ENCODE measurements at places on chromosomes 16 and 17. TPM values are rescaled to one million over a fixed set of nuclear protein-coding genes. Genes with fewer than 3 reads are reported as not detected.
A peak's percentile ranks its signal among the peaks of the same experiment; 100 is the strongest.

SNAI3 gene
- not detected for total RNA-seq

CAVIN1 gene
- 95.8 TPM for total RNA-seq

DNA sequence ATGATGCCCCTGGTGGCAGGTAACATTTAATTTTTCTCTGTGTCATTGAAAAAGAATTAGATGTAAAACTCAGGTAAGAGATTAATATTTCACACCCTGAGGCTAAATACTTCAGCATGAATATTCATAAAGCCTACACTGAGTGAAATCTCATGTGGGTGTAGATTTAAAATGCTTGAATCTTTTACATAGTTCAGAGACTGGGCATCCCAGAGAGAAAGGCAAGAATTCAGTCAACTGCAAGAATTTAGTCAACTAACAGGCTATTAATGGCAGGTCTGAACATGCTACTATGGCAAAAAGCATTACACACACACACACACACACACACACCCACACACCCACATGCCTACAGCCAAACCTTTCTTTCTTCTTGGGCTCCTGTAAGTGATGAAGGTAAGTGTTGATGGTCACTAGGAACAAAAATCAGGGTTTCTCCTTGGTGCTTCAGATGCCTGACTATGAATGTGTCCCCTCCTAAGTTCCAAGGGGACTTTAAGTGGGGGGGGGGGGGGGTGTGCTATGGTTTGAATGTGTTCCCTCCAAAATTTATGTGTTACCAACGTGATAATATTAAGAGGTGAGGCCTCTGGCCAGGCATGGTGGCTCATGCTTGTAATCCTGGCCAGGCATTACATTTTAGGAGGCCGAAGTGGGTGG, 63.7 kb upstream of the PSMD7 start:
- no peak for DNase-seq
- H3K36me3 ChIP-seq = no peaks in the 10 kb centered on the region
- no peaks in the 10 kb centered on the region for H3K4me1 ChIP-seq
- no peaks in the 10 kb centered on the region for H3K27me3 ChIP-seq
- H3K4me3 ChIP-seq = no peak overlapping the region

DNA sequence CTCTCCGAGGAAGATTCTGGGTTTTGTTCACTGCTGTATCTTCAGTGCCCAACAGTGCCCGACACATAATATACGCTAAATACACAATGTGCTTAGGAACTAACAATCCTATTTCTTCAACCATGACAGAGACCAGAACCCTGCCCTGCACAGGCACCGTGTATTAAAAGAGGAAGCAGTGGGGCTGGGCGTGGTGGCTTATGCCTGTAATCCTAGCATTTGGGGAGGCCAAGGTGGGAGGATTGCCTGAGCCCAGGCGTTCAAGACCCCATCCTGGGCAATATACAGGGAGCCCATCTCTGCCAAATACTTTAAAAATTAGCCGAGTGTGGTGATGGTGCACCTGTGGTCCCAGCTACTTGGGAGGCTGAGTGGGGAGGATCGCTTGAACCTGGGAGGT, 19.3 kb downstream of the ARL2BP start:
- H3K27me3 ChIP-seq = no peaks in the 10 kb centered on the region
- H3K4me3 ChIP-seq = no peak overlapping the region
- H3K36me3 ChIP-seq = no peaks in the 10 kb centered on the region

DNA sequence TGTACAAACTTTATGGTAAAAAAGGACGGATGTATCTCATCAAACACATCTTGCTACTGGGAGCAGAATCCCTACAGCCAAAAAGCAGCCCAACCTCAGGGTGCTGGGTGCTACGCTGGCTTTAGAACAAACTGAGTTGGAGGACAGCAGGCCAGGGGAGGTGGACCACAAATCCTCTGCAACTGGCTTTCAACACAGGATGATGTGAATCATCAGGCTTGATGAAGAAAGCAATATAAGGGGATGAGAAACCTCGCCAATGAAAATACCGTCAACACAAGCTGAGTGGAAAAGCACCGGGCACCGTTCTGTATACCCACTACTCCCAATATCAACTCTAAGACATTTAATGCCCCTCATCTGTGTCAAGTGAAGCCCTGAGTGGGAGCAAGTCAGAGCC, 14.3 kb downstream of the HBQ1 start:
- DNase-seq = no peak
- no peak overlapping the region for H3K4me3 ChIP-seq
- peaks cover 73% of the 10 kb centered on the region for H3K36me3 ChIP-seq
- no peaks in the 10 kb centered on the region for H3K27me3 ChIP-seq
- no peaks in the 10 kb centered on the region for H3K4me1 ChIP-seq
- H3K27ac ChIP-seq = no peak overlapping the region

DNA sequence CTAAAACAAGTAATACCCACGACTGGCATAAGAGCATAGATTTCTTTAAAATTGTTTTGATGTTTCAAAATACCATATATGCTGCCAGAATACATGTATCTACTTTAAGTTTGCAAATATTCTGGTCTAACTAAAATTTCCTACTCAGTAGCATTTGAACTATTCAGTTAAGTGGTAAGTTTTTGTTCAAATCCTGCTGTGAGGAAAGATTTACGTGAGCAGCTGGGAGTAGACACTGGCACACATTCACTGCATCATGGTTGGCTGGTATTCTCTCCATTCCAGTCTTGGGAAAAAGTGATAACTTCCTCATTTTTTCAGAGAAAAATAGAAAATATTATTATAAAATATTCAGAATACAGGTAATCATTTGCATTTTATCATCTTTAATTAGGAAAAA, 133.6 kb downstream of the SKAP1 start:
- no peaks in the 10 kb centered on the region for H3K4me1 ChIP-seq
- H3K36me3 ChIP-seq = no peaks in the 10 kb centered on the region
- H3K4me3 ChIP-seq = no peak overlapping the region
- no peak overlapping the region for H3K27ac ChIP-seq
- no peaks in the 10 kb centered on the region for H3K27me3 ChIP-seq
- DNase-seq = no peak

DNA sequence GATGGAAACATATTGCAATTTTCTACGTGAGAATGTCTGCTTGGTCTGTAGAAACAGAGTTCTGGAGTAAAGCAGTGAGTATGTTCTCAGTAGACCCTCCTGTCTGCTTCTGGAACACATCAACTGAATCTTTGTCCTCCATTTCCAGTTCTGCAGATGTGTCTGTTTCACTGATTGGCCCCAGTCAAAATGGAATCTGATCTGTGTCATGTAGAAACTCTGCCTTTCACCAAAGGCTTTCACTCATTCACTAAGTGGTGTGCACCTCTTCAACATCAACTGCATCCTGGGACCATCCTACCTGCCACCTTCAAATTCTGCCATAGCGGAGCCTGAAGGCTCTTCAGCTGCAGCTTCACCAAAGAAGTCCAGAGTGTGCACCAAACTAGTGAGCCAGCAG, 2.8 kb upstream of the ZNF267 start:
- no peaks in the 10 kb centered on the region for H3K27me3 ChIP-seq
- no peak overlapping the region for H3K27ac ChIP-seq
- no peaks in the 10 kb centered on the region for H3K36me3 ChIP-seq

GRCh38 chr16:1414532-1415260, at the start of gene UNKL:
UNKL (minus strand) TSS chr16:1414704; CDS start chr16:1414691, 13 bp downstream.
- H3K36me3 ChIP-seq = no peaks in the 10 kb centered on the region
- DNase-seq = no peak
- H3K27ac ChIP-seq = peak within 1 kb of the TSS; percentile 96
- no peaks in the 10 kb centered on the region for H3K27me3 ChIP-seq
